Hindlimb muscle (tissue), 1 donor: ENCODE measurements at places on chromosomes 1 and 21.

- DNase-seq = peak; percentile 24
Measured at GRCh38 chr1:6028042-6028850, 17.4 kb upstream of the KCNAB2 start.

DNA sequence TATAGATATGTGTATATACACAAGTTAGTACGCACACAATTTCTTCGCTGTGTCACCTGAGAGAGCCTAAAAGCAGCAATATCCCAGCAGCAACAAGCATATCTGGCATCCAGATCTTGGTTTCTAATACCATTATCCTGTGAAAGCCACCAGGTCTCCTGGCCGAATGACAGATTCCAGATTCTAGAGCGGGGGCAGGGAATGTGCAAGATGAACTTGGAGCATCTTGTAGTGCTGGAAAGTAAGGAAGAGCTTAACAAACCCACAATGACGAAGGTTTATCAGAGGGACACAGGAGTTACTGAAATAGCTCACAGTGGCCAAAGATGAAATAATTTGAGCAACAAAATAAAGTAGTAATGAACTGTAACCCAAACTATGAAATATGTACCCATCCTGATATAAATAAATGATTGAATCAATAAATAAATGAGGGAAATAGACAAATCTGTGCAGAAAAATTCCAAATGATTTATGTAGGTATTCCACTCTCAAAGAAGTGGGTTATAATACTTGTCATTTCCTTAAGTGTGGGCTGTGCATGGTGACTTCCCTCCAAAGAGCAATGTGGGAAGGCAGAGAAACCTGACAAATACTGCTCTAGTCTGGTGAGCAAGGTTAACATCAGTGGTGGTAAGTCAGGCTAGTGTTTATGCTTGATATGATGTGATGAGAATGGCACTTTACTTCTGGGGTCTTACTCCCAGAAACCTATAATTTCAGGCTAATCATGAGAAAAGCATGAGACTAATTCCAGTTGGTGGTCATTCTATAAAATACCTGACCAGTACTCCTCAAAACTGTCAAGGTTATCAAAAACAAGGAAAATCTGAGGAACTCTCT is 67.9 kb downstream of the LRRC8D start:
- no peak for DNase-seq

- no peak for DNase-seq
Measured at GRCh38 chr1:153546796-153547559, 1.4 kb upstream of the S100A4 start.

DNA sequence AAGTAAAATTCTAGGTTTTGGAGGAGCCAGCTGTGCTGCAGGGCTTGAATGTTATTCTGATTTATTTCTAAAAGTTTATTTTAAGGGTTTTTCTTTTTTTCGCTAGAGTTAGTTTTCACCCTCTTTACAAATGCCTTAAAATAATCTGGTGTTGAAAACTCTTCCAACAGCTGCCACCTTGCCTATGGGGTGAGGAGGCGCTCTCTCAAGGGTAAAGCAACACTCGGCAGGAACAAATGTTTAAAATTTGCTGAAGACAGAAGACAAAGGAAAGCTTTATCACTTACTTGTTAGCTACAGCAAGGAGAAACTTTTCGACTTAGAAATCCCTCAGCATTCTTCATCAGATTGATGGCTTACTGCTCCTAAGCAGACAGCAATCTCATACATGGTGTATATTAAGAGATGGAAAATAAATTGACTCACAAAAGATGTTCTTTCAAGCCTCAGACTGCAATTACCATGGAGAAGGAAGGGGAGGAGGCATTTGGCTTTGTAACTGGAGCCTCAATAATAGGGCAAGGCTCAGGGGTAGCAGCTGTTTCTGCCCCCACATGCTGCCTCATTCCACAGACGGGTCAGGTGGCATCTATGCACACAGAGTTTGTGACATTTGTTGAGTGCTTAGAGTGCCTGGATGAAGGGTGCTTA is 79.8 kb upstream of the RALGPS2 start:
- DNase-seq = no peak

DNA sequence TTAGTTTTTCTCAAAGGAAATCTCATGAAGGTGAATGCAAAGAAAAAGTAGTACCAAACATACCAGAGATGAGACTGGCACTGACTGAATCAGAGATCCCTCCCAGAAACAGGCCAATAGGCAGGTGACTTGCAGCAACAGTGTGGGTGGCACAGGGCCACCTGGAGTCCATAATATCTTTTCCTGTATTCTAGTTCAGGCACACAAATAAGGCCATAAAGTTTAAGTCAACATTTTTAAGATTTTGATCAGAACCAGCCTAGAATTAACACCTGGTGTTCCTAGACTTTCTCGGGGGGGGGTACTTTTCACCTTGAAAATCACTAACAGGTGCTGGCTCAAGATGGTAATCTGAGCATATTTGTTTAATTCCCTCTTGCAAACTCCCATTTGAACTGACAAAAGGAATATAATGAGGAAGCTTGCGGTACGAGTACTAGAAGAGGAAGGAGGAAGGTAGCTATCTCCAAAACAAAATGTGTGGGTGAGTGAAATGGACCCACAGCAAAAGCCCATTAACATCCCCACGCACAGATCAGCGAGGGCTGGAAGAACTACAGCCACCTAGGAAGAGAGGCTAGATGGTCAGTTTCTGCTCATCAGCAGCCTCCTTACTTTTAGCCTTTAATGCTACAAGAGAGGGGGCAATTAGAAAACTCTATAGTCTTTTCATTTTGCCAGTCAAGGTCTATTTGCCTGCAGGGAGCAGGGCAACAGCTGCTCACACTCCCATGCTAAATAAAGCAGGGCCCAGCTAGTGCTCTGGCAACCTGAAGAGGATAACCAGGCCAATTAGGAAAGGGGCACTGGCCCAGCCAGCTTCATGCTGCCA is 18.9 kb downstream of the SDE2 start:
- DNase-seq = no peak

- peak; percentile 44 for DNase-seq
Measured at GRCh38 chr1:162599451-162599850, 32.8 kb upstream of the DDR2 start.

DNA sequence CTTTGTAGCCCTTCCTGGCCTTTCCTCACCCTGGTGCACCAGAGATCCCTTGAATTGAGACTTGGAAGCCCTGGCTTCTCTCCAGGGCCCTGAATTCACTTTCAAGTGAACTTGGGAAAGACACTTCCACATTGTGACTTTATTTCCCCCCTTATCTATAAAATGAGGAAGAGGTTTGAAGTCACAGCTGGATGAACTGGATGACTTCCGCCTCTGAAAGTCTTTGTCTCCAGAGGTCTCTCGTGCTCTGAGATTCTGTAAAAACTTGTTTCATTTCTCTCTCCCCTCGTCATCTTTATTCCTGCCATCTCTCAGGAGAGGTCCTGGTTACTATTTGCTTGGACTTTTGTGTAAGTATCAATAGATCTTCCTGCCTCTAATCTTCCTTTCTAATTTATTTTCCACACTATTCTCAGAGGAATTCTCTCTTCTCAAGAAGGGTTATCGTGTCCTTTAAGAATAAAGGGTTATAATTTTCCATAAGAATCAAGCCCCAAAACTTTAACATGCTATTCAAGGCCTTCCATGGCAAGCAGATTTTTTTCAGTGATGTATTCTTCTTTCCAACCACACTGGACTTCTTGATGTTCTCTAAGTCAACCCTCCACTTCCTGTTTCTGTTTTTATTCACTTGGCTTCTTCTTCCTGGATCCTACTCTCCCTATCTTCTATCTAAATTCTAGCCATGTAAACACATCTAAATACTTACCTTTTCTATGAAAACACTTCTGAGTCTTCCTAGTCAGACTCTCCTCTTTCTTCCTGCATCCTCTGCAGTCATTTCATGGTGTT is 6.5 kb upstream of the RPTN start:
- no peak for DNase-seq
